ENCODE measurements at places on chromosomes 2 and 18.

- DNase-seq = no peak
Measured at GRCh38 chr2:102103284-102103683, 39.3 kb upstream of the IL1R1 start.

DNA sequence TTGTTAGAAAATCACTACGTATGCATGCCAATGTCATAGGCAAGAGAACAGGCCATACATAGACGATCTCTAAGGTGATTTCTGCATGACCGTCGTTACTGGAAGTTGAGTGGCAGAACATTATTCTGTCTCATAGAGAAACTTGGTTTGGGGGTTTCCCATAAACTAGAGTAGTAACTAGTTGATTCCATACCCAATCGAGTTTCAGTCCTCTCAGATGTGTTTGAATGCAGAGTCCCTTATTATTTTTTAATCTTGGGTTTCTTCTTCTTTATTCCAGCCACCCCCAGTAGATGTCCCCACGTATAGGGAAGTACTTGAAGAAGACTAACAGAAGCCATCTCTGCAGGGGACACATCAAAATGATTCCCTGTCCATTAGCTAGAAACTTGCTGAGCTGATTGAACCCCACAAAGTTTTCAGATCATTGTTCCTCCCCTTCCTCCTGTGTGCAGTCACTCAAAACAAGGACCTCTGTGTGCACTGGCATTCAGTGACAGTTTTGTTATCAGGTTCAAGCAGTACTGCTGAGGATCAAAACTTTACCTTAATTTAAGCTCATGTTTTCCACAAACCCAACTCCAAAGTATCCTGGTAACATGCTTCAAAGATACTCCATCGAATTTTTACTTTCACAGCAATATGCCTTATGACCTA, 68.4 kb upstream of the CDCA7 start:
- no peak for DNase-seq

DNA sequence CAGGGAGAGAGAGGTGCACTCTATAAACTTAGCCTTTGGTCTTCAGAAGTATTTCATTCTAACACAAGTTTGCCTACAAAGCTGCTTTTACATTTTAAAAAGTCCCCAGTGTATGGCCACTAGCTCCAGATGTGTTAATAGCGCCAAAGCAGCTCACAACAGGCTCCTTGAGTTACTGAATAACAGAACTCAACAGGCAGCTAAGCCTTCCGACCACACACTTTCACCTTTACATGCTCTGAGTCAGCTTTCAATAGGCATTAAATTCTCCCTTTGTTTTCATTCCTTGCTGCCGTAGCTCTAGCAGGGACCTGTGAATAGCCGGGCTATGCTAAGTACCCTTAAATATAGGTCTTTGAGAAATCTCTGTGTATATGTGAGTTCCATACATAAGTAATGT, 262.8 kb upstream of the PARD3B start:
- DNase-seq = no peak

DNA sequence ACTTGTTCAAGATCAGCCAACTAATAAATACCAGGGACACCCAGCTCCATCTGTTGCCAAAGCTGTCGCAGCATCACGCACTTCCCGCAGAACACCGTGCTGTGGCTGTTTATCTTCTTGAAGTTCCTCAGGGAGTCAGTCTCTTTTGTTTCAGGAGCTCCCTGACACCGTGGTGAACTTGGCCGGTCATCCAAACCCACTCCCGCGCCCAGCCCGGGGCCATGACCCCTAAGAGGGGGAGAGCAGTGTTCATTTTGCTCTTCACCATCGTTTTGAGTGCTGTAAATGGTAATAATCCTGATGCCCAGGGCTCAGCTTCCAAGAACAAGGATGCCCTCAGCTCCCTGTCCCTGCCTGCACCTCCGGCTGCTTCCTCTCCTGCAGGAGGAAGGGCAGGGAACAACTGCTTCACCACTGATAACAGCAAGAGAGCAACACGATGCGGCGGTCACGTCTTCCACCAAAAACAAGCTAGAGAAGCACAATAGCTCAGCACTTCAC, 131.4 kb downstream of the SEPTIN10 start:
- DNase-seq = no peak

DNA sequence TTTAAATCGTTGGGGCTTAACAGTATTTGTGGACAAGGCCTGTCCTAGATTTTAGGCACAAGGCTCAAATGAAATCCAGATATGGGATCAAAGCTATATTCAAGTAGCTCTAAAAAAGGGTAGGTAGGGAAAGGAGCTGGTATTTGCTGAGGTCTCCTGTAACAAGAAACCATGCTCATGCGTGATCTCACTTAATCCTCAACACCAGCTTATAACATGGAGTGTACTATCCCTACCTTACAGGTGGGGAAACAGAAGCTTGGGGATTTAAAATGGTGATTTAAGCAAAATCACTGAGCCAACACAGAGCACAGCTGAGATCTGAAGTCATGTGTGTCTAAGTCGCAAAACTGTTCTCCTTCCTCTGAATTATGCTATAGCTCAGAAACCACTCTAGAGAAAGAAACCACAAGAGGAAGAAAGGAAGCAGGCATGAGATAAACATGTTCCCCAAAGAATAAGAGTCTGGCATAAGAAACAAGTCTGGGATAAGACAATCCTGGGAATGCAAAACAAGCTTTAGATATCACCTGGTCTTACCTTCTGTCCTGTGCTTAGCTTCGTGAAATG, 43.1 kb downstream of the CYRIA start:
- DNase-seq = no peak

- no peak for DNase-seq
Measured at GRCh38 chr2:28505361-28505760, 9.5 kb downstream of the PLB1 start.

All from MCF 10A (cell line).